ENCODE measurements at places on chromosomes 3 and 15. TPM values are rescaled to one million over a fixed set of nuclear protein-coding genes. Genes with fewer than 3 reads are reported as not detected.

- DNase-seq: no peak
These were observed 236.8 kb upstream of the TBC1D5 start for GRCh38 chr3:17979252-17979651.

DNA sequence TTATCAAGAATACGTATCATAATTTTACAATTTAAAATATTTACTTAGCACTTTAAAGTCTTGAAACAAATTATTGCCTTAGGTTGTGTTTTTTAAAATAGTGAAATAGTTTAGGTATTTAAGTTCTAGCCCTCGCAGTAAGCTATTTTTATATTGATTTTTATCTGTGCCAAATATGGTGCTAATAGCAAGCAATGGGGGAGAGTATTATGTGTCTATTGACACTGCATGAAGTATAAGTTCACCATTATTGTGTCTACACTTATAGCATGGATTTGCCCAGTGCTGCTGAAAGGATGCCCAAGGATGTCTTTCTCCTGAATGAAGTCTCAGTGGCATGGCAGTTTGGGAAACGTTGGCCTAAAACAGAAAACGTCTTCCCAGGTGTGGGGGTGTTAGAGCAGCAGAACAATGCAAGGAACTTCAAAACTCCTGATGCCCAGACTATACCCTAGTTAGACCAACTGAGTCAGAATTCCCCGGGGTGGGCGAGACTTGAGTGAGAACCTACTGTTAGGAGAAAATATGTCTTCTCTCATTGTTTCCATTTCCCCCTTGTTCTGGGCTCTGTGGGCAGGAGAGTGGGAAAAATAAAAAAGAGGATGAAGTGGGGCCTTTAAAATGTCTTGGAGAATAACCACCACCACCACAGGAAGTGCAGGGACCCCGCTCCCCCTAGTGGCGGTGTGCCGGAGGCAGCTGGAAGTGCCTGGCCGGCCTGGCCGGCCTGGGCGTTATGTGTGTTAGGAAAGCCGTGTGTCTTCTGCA, 104.2 kb upstream of the SLC7A14 start:
- peak; percentile 79 for DNase-seq

- no peak for DNase-seq
These were observed 32.8 kb upstream of the UBE2E2 start for GRCh38 chr3:23170291-23170690.

DNA sequence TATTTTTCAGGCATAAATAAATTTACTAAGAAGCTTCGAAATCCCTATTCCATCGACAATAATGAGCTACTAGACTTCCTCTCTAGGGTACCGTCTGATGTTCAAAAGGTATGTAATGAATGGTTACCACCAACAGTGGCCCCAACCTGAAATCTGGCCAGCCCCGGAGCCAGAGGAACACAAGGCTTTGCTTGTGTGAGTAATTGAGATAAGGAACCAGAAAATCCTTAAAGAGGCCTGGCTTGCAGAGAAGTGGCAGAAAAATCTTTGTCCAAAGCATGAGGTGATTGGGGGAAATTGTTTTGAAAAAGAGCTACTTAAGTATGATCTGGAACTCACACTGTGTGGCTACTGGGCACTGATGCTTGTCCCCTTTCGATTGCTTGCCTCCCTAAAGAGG, 245.3 kb downstream of the MCTP2 start:
- no peak for DNase-seq

- no peak for DNase-seq
These were observed 11.8 kb upstream of the PP2D1 start for GRCh38 chr3:20023623-20024405.

MESP2 gene
- total RNA-seq: 0.66 TPM

PEX5L gene
- 3.2 TPM for total RNA-seq

DNA sequence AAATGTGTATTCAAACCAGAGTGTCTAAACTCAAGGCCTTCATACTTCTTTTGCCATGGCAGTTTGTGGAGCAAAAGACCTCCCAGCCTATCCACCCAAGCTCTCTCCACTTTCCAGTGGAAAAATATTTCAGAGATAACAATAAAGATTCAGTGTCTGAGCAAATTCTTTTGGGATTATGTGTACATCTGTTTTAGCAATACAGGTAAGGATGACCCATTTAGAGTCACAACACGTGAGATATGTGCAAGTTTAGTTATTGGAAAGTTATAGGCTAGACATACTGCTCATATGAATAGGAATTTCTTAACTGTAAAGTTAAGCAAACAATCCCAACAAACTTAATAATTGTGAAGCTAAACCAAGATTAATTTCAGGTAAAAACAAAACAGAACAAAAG, 174.5 kb upstream of the LRIG1 start:
- DNase-seq: no peak

- no peak for DNase-seq
These were observed 236.4 kb upstream of the RARB start for GRCh38 chr3:25191673-25192072.

SLC24A5 gene
- total RNA-seq: not detected

- DNase-seq: no peak
These were observed 66.9 kb downstream of the CMTM8 start for GRCh38 chr3:32305361-32305876.

DNA sequence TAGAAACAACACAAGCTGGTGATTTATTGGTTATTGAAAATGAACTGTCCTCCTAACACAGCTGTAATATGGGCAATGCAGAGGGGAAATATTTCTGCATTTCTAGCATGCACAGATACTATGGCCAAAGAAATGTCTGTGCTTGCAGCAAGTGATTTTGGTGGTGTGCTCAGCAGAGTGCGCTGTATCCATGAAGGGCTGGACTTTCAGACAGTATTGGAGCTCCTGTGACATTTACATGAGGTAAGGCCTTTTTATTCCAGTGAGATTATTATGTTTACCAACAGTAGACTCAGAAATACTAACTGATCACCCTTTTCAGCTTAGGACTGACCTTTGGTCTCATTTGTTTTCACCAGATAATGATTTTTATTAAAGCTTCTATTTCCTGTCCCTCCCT, 1302.6 kb upstream of the EPHA6 start:
- no peak for DNase-seq

GRCh38 chr3:74862476-74862875, 248.0 kb upstream of the CNTN3 start:
- no peak for DNase-seq

DNA sequence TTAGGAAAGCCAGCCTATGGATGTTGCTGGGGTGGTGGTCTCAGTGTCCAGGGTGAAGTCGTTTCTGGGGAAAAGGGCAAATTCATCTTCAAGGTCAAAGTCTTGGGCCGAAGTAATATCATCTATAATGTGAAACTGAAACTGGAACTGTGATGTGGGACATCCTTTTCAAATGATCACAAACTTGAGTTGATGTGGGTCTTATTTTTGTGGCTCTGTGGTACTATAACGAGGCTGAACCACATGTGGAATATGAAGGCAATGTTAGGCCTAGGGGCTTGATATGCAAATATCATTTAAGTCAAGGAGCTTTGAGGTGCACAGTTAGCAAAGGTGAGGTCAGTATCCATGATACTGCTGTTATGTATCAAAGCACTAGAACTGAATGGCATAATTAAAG, 1.5 kb upstream of the CD200R1L start:
- no peak for DNase-seq

GRCh38 chr15:73335471-73335870, 33.3 kb downstream of the HCN4 start:
- no peak for DNase-seq

Measured in WTC11 (cell line).